ENCODE measurements at places on chromosomes 12 and 14. TPM values are rescaled to one million over a fixed set of nuclear protein-coding genes. Genes with fewer than 3 reads are reported as not detected.
A peak's percentile ranks its signal among the peaks of the same experiment; 100 is the strongest.

The C14orf180 gene
- 40.0 TPM for total RNA-seq

DNA sequence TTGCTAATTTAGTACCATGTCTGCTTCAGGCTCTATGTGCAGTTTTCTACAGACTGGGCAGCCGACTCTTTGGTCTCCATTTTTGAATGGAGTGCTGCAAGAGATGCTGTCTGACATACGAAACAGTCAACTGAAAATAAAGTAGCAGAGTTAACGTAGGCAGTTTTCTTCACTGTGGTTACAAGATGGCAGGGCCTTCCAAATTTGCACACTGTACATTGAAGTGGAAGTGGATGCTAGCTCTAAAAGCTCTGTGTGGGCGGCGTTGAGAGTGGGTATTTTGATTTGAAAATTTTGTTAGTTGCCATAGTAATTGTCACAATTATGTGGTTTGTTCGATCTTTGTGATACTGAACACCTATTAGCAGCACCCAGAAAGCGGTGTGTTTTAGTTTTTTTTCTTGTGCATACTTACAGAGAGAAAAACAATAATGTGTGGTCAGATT lies 154.9 kb upstream of the ATP2B1 start:
- DNase-seq = no peak

DNA sequence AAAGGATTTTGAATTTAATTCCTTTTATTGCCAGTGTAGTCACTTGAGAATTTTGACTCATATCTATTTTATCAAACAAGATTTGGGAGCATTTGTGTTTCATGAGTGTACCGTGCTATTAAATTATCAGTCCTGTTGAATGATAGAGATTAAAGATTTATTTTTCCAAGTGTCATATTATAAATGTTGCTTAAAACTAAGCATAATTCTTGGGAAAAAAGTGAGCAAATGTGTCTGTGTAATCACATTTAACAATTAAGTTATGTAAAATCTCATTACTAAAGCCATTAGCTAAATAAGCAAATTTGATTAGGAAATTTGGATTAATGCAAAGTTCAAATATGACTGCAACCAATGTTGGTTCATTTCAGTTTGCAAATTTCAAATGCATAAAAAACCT lies 266.7 kb downstream of the TMTC2 start:
- DNase-seq = no peak

DNA sequence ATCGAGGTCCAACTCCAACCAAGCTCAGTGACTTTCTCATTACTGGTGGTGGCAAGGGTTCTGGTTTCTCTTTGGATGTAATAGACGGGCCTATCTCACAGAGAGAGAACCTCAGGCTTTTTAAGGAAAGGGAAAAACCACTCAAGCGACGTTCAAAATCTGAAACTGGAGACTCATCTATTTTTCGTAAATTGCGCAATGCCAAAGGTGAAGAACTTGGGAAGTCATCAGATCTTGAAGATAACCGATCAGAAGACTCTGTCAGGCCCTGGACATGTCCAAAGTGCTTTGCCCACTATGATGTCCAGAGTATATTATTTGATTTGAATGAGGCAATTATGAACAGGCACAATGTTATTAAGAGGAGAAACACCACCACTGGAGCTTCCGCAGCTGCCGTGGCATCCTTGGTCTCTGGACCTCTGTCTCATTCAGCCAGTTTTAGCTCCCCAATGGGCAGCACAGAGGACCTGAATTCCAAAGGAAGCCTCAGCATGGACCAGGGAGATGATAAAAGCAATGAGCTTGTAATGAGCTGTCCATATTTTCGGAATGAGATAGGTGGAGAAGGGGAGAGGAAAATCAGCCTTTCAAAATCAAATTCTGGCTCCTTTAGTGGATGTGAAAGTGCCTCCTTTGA lies 343.5 kb upstream of the RGS6 start:
- no peak for DNase-seq

The MANSC4 gene
- total RNA-seq = not detected

DNA sequence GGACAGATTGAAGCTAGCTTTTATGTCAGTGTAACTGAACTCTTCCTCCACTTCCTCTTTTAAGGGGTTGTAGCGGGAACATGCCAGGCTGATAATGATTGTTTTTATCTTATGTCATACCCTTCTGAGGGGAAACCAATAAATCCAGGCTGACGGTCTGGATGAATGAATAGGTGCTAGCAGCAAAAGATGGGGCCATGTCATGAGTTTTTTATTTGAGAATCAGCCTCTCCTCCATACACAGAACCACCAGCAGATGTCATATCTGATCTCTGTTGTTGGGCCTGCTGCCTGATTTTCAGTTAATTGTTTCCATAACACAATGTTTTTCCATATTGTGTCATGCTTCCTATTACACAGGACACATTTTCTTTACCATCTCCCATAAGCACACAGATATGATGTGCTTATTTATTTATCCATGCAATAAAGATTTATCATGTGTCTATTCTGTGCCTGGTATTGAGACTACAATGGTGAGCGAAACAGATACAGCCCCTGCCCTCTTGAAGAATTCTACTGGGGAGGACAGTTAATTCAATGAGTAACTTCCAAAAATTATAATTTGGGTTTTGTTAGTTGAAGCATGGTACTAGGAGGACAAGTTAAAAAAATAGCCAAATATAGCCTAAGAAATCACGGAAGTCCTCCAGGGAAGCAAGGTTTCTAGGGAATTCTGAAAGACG lies 33.6 kb upstream of the CRY1 start:
- no peak for DNase-seq

DNA sequence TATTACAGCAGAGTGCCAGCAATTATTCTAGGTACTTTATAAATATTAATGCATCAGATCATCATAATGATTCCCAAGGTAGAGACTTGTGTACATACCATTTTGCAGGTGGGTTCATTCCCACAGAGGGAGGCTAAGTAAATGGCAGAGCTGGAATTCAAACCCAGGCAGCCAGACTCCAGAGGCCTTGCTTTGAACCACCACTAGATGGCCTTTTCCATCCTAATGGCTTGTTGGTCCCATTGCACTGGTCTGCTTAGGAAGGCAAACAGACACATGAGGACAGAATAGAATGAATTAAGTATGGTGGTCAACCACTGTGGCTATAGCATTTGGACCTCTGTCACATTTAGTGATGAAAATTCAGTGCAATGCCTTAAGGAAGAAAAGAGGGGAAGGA lies 158.7 kb downstream of the METTL25 start:
- no peak for DNase-seq

- DNase-seq = no peak
These were observed 113.2 kb downstream of the TRMT5 start for GRCh38 chr14:60867503-60868172.

- DNase-seq = no peak
These were observed 8.2 kb upstream of the PPP2R5E start for GRCh38 chr14:63551332-63551731.

DNA sequence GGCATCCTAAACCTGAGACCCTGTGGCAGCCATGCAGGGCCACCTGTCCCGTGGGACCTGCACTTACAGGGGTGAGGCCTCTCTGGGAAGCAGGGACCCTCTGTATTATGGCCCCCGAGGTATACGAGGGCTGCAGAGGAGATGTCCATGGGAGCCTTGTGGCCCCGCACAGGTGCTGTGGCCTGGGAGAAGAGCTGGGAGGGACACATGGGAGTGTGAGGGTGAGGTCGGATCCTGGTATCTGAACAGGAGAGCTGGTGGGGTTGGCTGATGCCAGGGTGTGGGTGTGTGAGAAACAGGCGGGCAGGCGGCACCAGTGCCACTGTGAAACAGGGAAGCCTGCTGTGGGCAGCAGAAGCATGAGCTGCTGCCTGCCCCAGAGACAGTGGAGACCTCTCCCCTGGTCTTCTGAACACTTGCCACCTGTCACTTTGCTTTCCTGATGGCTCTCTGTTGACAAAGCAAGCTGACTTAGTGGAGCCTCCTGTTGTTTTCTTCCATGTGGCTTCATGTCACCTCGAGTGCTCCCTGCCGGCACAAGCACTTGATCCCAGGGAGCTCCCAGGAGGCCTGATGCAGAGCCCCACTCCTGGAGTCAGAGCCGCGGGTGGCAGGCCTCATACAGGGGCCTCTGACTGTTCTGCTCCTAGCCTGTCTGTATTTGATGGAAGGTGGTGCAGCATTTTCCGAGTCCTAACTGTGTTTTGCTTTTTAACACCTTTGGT lies 19.8 kb upstream of the AMN start:
- peak; percentile 35 for DNase-seq

- DNase-seq = no peak
These were observed 8.8 kb downstream of the MYG1 start for GRCh38 chr12:53308276-53308675.
